ENCODE measurements at places on chromosomes 16 and 17.

GRCh38 chr17:55870044-55870443 lies 119.2 kb downstream of the PCTP start:
- no peak for DNase-seq

GRCh38 chr17:59423903-59424302 lies 92.4 kb downstream of the YPEL2 start:
- DNase-seq: no peak

DNA sequence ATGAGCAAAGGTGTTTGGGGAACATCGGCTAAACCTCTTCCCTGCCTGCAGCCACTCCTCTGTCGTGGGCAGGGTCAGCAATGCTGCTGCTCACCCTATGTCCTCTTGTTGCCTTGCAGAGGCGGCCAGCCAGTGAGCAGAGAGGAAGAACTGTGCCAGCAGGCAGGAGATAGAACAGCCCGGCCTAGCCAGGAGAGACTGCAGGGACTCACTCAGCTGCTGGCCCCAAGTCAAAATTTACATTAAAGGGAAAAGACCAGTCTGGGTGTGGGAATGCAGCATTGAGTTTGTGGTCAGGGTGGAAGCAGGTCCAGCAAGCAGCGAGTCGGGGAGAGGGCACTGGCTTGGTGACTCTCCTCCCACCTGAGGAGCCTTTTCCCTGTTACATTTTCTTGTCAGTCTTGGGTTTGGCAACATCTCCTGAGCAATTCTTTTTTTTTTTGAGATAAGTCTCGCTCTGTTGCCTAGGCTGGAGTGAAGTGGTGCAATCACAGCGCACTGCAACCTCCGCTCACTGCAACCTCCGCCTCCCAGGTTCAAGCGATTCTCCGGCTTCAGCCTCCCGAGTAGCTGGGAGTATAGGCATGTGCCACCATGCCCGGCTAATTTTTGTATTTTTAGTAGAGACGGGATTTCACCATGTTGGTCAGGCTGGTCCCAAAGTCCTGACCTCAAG lies 22.7 kb downstream of the LIG3 start:
- DNase-seq: no peak

GRCh38 chr17:77358801-77359200 lies 218.0 kb downstream of the SEC14L1 start:
- DNase-seq: no peak

GRCh38 chr17:19363460-19364035 lies 1.0 kb upstream of the B9D1 start:
- no peak for DNase-seq

DNA sequence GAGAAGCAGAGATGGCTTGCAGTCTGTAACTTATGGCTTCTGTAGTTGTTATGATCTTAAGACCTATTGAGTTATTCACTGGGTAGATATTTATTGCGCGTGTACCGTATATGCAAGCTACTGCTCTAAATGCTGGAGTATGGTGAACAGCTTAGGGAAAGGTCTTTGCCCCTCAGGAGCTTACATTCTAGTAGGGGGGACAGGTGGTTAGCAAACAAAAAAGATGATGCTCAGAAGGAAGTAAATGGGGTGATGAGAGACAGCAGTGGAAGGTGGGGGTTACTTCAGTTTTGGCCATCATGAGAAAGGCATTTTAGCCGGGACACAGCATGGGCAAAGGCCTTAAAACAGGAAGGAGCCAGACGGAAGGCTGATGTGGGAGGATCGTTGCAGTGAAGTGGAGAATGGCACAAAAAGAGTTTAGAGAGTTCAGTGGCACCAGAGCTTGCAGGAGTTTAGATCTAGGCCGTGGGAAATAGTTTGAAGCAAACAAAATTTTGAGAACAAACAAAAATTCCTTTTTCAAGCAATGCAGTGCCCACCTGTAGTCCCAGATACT lies 2.1 kb downstream of the ARMC7 start:
- DNase-seq: no peak

- no peak for DNase-seq
These were observed 9.3 kb downstream of the NQO1 start for GRCh38 chr16:69717066-69717465.

- DNase-seq: no peak
These were observed 618.5 kb downstream of the KCNJ2 start for GRCh38 chr17:70787721-70788300.

DNA sequence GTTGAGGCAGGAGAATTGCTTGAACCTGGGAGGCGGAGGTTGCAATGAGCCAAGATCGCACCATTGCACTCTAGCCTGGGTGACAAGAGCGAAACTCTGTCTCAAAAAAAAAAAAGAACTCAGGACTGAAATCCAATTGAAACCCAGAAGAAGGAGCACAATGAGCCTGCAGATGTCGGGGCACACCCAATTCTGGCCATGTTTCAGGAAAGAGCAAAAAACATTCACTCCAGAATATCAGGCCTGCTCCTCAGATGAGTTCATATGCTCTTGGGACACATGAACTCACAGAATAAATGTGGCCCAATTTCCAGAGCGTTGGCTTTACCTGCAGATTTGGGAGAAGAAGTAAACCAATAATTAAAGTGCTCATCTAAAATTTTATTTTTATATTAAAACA lies 3.0 kb upstream of the CMTM2 start:
- DNase-seq: no peak

GRCh38 chr17:35315283-35315682 lies 58.1 kb downstream of the SLFN11 start:
- peak; percentile 94 for DNase-seq

- DNase-seq: no peak
These were observed 134.5 kb downstream of the MRTFB start for GRCh38 chr16:14205666-14206065.

GRCh38 chr16:48413272-48413671 lies 28.1 kb upstream of the SIAH1 start:
- no peak for DNase-seq

DNA sequence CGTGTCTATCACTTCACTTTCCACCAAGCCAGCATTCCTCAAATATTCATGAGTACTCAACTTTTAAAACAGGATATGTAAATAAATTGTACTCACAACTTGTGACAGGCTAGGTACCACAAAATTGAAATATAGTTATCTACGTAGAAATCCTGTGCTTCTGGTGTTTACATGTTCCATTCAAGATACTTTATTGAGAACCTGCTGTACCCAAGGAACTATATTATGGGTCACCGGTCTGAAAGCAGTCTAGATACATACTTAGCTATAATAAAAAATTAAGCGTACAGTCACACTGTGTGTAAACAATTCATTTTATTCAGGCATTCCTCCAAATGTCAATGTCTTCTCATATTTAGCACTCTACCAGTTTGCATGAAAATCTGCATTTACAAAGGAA lies 482.2 kb upstream of the SOX9 start:
- no peak for DNase-seq

- no peak for DNase-seq
These were observed 30.7 kb upstream of the MYO18A start for GRCh38 chr17:29210879-29211278.

Measured in fibroblast of skin of right quadriceps (primary cell).